ENCODE measurements at places on chromosomes 6 and 20.
A peak's percentile ranks its signal among the peaks of the same experiment; 100 is the strongest.

GRCh38 chr6:110125361-110125760 is 54.1 kb downstream of the WASF1 start:
- no peak for DNase-seq

- no peak for DNase-seq
Observed at GRCh38 chr6:149851461-149852110, 12.6 kb downstream of the LRP11 start.

DNA sequence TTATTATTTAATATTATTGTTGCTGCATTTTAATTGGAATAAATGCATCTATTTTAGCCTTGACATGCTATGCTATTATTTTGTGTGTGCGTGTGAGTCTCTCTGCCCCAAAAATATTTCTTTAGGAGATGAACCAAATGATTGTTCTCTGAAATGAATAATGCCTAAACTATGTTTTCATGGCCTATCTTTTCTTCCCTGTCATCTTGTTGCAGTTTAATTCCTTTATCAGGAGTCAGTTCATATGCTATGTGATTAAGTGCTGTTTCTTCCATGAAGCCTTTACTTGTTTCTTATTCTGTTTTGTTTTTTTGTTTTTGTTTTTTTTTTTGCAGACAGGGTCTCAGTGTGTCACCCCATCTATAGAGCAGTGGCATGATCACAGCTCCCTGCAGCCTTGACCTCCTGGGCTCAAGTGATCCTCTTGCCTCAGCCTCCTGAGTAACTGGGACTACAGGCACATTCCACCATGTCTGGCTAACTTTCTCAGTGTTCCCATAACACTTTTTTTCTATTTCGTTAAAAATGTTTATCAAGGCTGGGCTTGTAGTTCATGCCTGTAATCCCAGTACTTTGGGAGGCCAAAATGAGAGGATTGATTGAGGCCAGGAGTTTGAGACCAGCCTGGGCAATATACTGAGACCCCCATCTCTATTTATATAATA is 25.7 kb downstream of the TPX2 start:
- DNase-seq: no peak

DNA sequence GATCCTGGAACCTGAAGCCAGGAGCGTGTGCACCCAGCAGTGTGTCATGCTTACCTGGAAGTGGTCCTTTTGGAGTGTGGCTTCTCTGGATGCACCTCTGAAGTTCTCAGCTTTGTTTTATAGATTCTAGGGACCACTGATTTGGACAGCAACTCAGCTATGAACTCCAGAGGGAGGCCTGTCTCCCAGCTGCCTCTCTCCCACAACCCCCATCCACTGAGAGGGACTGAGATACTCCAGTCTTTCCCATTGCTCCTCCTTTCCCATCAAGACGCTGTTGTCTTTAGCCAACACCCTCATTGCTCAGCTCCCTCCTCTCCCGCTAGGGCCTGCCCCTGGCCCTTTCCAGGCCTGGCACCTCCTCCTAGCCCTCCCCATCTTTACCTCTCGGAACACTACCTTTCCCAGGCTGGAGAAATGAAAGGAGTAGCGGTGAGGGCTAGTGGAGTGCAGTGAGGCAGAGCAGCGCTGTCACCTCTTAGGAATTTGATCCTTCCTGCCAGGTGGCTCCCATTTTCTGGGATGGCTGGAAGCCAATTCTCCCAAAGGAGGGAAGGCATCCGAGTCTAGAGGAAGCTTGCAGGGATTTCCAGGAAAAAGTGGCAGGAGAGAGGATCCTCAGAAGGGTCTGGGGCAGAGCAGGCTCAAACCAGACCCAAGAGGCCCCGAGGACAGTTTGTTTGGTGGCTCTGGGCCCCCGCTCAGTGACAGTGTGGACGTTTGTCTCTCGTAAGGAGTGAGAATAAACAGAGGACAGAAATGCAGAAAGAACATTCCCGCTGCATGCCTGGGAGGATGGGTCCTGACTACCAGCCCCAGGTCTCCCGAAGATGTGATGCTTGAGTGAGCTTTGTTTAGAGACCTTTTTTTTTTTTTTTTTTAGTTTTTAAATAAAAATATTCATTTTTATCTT is at the start of gene LRRN4:
TSS of gene LRRN4 (minus strand) at position 285 of the 913 bp plus-strand sequence. CDS start 1,261 bp downstream, outside the sequence.
- peak; percentile 85 for DNase-seq

- no peak for DNase-seq
Observed at GRCh38 chr20:18985551-18985950, 172.0 kb downstream of the SCP2D1 start.

- DNase-seq: no peak
Observed at GRCh38 chr6:31575335-31575901, at the start of gene TNF. TSS of gene TNF (plus strand) at chr6:31575565. CDS start at chr6:31575742, 177 bp downstream.

- DNase-seq: no peak
Observed at GRCh38 chr20:54076259-54076658, 5.9 kb upstream of the BCAS1 start.

- DNase-seq: no peak
Observed at GRCh38 chr6:168628176-168628553, 187.2 kb downstream of the SMOC2 start.

GRCh38 chr20:62359043-62359490 is 8.0 kb downstream of the LAMA5 start:
- peak; percentile 98 for DNase-seq

DNA sequence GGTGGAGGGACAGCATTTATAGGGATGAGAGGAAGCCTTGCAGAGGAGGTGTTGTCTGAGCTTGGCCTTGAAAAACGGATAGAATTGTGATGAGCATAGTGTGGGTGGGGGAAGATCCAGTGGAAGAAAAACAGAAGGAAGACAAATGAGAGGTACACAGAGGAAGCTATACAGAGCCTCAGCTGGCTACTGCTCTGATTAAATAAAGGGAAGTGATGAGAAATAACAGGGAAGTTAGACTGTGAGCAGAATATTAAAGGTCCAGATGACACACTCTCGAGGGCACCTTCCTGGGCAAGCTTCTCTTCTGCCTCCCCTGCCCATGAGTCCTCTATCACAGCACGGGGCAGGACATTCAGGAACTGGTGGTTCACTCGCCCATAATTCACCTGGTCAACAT is 182.3 kb downstream of the KIF16B start:
- DNase-seq: no peak

DNA sequence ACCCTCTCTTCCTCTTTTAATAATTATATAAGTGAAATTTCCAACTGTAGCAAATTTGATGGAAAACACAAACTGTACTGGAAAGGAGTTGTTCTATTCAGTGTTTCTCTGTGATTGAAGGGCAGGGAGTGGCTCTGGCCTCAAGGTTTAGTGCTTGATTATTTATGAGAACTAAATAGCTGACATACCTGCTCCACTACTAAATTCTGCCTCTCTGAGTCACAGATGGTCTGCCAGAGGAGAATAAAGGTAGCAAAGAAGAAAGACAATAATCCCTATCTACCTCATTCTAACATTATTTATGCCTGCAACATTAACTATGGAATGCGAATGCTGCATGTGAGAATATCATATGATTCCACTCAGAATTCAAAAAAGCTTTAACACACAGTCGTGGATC is 9.3 kb downstream of the BMP5 start:
- DNase-seq: peak; percentile 59

DNA sequence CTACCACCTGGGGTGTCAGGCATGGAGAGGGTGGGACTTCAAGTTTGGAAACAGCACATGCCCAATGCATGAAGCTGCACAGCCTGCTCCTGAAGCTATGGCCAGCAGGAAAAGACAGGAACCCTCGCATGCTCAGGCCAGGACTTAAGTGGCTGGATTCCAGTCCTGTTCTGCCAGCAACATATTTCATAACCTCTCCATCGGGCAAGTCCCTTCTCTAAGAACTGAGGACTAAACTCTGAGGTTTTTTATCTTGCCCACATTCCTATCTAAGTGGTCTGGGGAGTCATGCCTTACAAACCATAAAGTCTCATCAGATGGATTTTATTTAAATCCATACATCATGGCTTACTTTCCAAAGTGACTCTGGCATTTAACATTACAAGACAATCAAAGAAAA is 27.5 kb upstream of the AGPAT4 start:
- DNase-seq: no peak

- DNase-seq: no peak
Observed at GRCh38 chr20:22452442-22453011, 131.8 kb downstream of the FOXA2 start.

GRCh38 chr6:156822747-156823206 is 45.6 kb downstream of the ARID1B start:
- DNase-seq: no peak

DNA sequence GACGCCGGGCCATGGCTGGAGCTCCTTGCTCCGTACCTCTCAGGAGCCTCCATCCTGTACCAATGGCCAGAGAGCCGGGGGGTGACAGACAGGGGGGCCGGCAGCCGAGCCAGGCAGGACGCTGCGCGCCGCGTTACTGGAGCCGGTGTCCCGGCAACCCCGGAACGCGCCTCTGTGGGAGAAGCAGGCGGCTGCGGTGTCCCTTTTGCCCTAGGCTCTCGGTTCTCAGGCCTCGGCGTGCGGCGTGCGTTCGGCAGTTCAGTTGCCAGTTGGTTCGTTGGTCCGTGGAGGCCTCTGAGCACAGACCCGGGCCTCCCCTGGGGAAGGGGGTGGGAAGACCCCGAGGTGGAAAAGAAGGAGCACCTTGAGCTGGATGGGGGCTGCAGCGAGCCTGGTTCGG is at the start of gene SPATS1:
TSS of gene SPATS1 (plus strand) at position 162 of the 400 bp plus-strand sequence. CDS start 446 bp downstream, outside the sequence.
- DNase-seq: no peak

DNA sequence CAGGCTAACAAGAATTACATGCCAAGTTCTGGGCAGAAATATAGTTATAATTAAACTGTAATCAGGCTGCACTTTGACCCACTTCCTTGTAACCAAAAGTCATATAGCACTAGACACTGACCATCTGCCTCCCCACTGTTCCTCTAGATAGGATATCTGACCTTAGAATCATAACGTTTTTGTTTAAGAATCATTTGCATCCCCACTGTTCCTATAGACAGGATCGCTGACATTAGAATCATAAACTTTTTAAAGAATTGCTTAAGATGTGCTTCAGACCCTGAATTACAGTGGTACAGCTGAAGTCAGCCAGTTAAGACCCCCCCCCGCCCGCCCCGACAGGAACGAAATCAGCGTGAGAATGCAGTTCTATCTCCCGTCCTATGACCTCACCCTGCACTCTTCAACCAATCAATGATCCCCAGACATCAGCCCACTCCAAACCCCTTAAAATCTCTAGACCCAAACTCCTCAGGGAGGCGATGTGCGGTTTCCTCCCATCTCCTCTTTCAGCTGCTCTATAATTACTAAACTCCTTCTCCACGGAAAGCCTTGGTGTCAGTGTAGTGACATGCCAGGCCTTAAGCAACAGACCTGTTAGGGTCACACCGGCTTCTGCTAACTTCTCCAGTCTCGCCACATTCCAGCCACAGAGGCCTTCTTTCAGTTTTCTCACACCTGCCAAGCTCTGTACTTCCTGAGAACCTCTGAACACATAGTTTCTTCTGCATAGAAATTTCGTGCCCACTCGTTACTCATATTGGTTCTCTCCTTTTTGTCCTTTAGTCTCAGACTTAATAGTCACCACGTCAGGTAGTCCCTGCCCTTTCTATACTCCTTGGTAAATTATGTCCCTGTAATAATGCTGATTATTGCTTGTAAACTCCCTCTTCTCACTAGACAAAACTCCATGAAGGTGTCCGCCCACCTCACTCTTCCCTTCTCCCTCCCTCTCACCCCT is 93.5 kb downstream of the DTNBP1 start:
- no peak for DNase-seq

DNA sequence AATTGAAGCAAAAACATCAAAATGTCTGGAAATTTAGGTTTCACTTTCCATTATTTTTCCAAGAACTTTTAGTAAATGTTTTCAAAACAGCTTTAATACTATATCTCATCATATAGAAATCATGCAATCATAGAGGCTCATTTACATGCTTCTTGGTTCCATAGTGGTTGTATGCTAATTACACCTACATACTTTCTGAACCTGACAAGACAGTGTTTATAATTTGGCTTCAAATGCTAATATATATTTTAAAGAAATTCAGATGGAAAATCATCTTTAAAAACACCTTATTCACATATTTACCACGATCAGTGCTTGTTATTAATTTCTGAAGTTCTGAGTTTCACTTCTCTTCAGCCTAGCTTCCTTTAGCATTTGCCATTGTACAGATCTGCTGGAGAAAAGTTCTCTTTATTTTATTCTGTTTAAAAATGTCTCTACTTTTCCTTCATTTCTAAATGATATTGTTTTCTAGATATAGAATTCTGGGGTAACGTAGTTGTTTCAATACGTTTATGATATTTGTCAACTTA is 89.9 kb downstream of the PLCB1 start:
- no peak for DNase-seq

DNA sequence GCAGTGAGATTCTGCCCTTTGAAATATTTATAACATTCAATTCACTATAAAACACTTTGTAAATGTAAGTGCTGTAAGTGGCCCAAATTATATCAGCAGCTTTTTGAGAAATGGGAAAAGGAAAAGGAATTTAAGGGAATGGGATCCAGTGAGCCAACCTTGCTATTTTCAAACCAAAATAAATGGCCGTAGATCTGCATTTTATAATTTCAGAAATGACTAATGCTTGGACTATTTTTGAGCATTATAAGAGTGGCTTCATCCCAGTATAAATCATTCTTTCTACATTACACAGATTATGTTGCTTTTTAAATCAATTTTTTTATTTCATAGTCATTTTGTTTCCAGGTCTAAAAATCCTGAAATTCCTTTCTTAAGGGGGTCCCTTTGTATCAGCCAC is 49.2 kb downstream of the ANKRD6 start:
- DNase-seq: no peak

- no peak for DNase-seq
Observed at GRCh38 chr6:69791065-69791471, 5.7 kb downstream of the LMBRD1 start.

GRCh38 chr6:26597821-26598220 is 1.1 kb downstream of the ABT1 start:
- no peak for DNase-seq

- no peak for DNase-seq
Observed at GRCh38 chr6:134195164-134195906, 122.6 kb downstream of the SGK1 start.

DNA sequence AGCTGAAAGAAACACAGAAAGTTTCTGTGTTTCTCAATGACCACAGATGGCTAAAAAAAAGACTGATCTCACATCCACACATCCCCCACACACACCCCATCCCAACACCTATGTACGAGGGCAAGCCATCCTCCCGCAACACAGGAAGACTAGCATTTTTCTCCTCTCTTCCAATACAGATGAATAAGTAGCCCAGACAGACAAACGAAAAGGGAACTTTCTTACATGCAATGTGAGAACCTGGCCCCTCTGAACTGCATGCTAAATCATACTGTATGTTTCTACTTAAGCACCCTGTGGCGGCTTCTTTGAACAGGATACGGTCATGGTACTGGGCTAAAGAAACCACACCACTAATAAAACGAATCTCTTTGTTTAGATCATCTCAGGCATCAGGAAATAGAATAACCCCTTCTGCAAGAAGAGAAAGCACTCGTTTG is 116.2 kb downstream of the GMDS start:
- peak; percentile 48 for DNase-seq

GRCh38 chr6:21109391-21110178 is 484.0 kb upstream of the SOX4 start:
- peak; percentile 94 for DNase-seq

All from SW480 (cell line).